Fibroblast of gingiva (primary cell): ENCODE measurements at places on chromosomes 16 and 17.
A peak's percentile ranks its signal among the peaks of the same experiment; 100 is the strongest.

DNA sequence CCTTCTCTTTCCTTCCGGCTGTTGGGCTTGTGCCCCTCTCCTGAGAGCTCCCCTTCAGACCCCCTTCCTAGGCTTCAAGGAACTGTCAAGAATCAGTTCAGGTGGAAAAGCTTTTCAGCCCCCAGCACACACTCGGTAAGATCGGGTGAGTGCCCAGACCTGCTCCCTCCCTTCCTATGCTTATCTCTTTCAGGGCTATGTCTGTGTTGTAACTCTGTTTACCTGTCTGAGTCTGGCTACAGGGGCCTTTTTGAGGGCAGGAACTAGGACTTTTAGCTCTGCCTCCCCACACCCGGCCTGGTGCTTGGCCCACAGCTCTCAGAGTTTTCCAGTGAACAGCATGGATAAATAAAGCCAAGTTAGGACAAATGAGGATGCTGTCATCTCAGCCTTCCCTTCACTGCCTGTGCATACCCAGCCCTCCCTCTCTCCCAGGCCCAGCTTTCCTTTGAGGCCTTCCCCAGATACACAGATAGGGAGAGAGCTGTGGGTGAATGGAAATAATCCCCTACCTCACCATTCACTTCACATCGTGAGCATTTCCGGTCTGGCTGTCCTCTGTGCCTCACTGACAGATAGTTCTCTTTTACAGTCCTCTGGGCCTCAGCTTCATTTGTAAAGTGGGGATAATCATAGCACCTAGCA is 5.7 kb upstream of the MRPS23 start:
- DNase-seq, result no peak

DNA sequence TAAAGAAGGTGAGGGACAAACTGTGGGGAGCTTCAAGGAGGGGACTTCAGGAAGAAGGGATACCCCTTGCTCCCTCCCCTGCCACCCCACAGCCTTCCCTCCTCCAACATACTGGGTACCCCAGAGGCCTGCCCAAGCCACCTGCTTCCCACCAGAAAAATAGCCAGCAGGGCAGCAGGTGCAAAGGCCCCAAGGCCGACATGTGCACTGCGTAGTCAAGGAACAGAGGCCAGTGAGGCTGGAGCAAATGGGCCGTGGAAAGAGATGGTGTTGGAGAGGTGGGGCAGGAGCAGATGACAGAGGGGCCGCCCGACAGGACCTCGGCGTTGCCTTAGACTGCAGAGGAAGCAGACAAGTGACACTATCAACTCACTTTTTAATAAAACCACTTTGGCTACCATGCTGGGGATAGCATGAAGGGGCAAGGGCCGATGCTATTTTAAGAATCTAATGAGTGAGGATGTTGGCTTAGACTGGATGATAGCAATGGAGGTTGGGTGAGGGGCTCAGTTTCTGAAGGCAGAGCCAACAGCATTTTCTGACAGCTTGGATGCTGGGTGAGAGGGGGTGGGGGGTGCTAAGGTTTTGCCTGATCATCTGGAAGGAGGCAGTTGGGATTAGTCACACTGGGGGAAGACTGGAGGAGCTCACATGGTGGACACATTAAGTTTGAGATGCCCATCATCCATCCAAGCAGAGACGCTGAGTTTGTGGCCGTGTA is 72.8 kb upstream of the TOB1 start:
- DNase-seq, result no peak

- DNase-seq, result no peak
These were observed 60.9 kb downstream of the SRCIN1 start for GRCh38 chr17:38544839-38545209.

GRCh38 chr17:49193513-49194296 is 16.7 kb downstream of the GNGT2 start:
- peak; percentile 52 for DNase-seq

DNA sequence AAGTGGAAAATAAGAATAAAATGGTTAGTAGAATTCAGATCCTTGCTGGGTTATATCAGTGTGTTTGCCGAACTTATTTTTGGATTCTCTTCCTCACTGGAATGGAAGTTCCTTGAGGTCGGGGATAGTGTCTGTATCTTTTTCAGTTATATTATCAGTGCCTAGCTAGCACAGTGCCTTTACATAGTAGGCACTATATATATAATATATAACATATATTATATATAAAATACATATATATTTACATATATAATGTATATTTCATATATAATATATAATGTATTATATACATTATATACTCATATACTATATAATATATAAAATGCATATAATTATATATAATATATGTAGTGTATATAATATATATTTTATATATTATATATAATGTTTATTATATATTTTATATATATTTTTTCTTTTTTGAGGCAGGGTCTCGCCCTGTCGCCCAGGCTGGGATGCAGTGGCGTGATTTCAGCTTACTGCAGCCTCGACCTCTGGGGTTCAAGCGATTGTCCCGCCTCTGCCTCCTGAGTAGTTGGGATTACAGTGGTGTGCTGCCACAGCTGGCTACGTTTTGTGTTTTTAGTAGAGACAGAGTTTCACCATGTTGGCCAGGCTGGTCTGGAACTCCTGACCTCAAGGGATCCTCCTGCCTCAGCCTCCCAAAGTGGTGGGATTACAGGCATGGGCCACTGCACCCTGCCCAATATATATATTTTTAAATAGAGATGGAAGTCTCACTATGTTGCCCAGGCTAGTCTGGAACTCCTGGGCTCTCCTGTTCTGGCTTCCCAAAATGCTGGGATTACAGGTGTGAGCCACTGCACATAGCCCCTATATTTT is 3.2 kb downstream of the NFATC3 start:
- DNase-seq, result no peak

GRCh38 chr17:68004201-68004600 is 7.9 kb upstream of the C17orf58 start:
- no peak for DNase-seq

- DNase-seq, result no peak
These were observed 12.2 kb upstream of the FOXJ1 start for GRCh38 chr17:76153202-76153601.

DNA sequence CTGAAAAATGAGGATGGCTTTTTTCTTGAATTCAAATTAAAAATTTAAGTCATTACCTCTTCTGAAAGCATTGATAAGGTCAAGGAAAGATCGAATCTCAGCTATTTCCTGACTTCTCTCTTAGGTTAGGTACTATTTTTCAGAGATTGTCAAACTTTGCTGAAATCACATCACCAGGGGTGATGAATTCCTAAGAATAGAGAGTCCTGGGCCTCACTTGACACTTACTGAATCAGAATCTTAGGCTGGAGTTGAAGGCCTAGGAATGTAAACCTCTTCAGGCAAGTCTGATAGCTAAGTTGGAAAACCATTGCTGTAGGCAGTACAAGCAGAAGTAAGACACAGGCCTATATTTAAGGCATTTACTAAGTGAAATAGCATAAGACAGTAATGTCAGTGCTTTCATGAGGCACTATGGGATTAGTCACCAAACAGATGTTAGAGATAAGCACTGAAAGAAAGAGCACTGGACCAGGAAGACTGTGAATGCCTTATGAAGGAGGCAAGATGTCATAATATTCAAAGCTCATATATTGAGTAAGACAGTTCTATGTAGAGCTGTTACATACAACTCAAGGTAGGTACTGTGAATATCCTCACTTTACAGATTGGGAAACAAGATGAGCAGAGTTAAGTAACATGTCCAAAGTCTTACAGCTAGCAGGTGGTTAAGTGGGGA is 21.5 kb downstream of the DCAF7 start:
- peak; percentile 27 for DNase-seq
